ENCODE measurements at places on chromosomes 3 and 15.

DNA sequence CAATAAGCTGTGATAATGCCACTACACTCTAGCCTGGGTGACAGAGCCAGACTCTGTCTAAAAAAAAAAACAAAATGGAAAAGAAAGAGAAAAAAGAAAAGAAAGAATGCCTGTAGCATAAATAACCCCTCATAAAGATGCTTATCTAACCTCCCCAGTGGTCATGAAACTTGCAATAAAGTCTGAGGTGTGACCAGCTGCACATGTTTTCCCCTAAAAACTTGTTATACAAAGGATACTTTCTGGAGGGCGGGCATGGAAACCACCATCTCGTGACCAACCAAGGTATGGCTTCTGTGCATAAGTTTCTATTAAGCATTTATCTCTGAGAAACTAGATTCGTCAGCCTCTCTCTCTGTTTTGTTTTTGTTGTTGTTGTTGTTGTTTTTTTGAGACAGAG, 21.8 kb downstream of the CCDC32 start:
- DNase-seq, result no peak

DNA sequence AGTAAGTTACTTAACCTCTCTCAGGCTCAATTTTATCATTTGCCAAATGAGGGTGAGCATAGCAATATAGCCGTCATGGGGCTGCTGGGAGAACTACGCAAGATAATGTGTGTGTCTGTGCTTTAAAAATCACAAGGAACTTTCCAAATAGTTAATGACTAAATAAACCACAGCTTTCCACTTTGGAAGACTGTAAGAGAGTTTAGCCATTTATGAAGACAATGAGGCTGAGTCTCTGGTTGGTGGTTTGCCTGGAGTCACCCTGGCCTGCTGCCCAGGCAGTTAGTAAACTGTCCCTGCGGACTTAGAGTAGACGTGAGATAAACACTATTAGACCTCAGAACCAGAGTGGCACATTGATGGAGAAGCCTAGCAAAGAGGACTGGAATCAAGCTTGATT, 357.7 kb downstream of the CLSTN2 start:
- DNase-seq, result no peak

DNA sequence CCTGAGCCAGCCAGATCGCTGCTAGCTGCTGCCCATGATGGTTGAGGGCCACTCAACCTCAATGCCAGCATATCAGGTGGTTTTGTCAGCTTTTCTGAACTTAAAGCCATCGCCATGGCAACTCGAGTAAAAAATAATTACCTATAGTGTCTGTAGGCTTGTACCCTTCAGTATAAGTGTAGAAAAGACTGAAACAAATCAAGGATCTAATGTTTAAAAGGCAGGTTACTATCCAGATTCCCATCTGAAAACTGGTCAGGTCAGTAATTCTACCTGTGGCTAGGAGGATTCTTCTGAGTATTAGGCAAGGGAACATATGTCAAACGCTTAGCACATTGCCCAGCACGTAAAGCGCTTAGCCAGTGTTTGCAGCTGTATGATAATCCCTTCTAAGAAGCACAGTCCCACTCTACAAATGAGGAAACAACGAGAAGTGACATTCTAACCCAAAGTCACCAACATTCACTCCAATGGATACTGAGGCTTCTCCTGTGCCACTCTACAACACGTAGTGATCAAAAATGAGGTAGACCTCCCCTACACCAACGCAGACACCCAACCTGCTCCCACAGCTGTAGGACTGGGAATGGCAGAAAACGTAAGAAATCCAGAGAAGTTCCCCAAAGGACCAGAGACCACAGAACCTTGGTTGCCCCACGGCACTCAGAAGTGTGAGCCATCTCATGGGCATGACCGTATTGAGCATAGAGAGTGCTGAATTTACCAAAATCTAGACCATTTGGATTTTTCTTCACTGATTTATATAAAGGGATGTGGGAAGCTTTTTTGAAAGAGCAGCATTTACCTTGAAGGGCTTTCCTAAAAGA, 55.3 kb downstream of the SLTM start:
- DNase-seq, result no peak

DNA sequence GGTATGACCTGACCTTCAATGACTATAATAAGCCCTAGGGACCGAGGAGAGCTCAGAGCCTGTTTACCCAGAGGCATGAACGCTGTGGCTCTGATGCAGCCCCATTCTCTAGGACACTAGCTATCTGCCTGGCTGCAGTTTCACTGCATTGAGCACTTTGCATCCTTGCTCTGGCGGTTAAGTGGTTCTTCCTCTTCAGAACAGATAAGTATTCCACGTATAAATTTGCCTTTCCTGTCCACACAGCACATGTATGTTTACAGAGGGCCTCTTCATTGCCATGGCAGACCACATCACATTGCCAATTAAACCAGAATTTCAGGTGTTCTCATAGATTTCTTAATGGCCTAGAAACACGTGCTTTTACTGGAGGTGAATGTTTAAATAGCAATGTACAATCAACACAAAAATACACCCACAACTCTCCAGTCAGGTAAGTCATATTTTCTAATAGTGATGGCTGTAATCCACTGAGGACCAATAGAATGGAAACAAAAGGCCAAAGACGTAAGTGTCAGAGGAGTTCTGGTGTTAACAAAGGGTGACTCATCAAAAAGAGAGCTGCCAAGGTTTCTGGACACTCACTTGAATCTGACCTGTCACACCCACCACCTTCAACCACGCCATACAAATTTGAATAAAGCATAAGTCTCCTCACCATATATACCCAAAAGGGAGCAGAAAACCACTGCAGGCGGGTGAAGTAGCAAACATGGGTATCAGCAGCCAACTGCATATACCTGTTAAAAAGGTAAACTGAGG, 553.4 kb downstream of the OCA2 start:
- DNase-seq, result no peak

- no peak for DNase-seq
Observed at GRCh38 chr3:4644951-4645350, 151.8 kb downstream of the ITPR1 start.

DNA sequence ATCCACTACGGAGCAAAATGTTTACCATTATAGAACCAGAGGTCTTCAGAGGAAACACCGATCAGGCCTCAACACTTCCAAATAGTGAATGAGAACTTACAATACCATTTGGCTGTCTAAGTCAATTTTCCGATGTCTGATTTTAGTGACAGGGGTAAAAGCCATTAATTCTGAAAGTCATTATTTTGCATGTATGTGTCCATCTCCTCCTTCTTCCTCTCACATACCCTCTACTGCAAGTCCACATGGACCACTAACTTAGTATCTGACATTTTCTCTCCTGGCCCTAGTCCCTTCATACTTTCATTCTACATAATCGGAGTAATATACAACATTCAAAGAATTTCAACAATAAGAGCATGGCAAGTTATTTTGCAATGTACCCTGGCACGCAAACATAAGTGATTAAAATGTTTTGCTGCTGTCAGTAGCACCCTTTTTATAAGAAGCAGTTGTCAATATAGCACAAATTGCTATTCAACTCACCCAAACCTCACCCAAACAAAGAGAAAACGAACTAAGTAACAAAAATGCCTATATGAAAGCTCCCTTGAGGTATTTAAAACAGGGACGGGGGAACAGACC, 1.9 kb downstream of the TOP2B start:
- DNase-seq, result no peak

DNA sequence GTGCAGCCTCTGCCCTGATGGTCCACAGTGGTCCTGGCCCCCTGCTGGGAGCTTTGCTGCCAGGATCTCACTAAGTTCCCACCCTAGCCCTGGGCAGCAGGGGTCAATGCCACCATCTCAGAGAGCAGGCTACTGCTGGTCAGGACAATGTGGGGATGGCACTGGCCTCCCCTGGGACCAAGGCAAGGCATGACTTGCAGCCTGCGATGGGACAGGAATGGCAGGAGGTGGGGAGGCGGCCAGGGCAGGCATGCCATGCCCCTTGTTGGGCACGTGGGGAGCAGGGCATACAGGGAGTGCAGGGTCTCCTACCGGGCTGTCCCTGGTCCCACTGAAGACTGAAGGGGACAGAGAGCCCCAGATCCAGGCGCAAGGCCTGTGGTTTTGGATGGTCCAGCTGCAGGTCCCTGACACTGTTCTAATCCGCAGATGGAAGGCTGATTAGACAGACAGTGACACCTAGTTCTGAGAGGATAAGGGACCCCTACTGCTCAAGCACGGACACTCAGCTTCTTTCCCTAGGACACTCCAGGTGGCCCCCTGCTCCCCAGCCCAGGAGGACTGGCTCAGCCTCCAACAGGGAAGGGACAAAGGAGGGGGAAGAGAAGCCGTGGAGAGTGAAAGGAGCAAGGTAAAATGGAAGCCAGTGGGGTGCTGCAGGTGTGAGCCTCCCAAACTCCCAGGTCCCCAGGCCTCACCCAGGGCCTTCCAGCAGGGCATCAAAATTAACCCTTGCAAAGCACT, 69.2 kb upstream of the RPL32 start:
- DNase-seq, result no peak

DNA sequence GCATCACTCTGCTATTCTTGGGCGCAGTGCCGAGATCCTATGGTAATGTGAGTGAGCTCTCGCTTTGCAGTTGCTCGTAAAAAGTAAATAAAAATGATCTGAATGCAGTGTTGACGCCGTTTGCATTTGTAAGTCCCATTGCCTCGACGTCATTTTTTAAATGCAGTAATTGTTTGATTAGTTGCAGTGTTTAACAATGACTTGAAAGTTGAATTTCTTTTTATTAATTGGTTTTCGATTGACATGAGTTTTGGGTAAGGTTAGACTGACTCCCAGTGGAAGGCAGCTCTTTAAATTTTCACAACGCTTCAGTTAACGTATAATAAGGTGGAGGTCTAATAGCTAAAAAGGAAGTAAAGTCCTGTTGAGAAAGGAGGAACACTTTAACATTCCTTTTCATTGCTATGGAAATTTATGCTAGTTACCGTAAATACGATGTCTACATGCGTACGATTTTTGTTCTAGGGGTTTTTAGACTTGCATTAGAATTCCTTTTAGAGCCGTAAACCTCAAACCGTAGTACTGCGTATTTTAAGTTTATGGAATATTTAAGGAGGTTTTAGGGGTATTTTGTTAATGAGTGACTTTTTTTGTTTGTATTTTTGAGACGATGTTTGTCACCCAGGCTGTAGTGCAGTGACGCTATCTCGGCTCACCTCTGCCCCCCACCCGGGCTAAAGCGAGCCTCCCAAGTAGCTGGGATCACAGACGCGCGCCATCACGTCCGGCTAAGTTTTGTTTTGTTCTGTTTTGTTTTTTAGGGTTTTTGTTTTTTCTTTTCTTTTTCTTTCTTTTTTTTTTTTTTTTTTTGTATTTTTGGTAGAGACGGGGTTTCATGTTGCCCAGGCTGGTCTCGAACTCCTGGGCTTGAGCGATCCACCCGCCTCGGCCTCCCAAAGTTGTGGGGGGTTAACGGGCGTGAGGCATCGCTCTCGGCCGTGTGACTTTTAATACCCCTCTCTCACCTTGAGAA, 1.4 kb downstream of the MORF4L1 start:
- DNase-seq, result no peak

- DNase-seq, result no peak
Observed at GRCh38 chr3:5918626-5919025, 731.1 kb downstream of the EDEM1 start.

DNA sequence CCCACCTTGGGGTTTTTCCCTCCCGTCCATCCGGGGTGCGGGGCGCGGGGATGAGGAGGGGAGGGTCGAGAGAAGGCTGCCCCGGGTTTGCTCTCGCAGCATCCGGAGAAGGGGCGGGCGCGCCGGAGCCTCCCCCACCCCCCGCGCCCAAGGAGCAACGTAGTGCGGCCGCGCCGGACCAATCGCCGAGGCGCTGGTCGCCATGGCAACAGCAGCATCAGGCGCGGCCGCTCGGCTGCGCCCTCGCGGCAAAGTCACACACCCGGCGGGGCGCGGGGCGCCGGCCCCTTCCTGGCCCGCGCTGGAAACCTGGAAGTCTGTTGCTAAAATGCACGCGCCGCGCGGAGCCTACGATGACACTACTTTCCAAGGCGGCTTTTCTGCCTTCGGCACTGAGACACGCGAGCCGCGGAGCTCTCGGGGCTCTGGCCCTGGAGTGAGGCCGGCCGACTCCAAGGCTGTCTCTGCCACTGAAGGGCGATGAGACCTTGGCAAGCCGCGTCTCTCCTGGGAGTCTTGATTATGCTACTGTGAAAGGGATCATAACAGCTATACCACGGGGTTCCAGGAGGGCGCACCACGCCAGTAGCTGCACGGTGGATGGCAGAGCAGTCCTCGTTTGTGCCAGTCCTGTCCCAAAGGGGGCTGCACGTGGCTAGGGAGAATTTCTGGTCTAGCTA, at the start of gene IQSEC1:
TSS of gene IQSEC1 (minus strand) at position 104 of the 680 bp plus-strand sequence. CDS start 415 bp downstream, outside the sequence.
- DNase-seq, result peak; percentile 77

- no peak for DNase-seq
Observed at GRCh38 chr3:190261740-190262139, 60.5 kb downstream of the CLDN1 start.

- DNase-seq, result no peak
Observed at GRCh38 chr3:108511490-108511889, 1.1 kb upstream of the MYH15 start.

DNA sequence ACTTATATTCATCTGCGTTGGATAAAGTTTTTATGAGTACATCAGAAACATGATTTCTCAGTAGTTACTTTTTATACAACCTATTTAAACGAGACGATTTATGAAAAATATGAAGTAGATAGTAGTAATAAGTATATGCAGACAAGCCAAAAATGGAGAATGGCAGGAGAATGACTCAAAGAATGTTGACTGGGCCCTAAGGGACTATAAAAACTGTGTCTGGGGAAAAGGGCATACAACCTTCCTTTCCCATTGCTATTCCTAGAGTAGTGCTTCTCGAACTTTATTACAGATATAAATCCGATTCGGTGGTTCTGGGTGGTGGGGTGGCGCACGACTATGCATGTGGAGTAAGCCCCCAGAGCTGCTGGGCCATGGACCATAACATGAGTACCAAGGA, 558.5 kb downstream of the FOXP1 start:
- DNase-seq, result no peak

GRCh38 chr3:48934333-48934991, 15.8 kb downstream of the ARIH2 start:
- DNase-seq, result no peak

- no peak for DNase-seq
Observed at GRCh38 chr3:71511037-71511436, 72.5 kb downstream of the FOXP1 start.

DNA sequence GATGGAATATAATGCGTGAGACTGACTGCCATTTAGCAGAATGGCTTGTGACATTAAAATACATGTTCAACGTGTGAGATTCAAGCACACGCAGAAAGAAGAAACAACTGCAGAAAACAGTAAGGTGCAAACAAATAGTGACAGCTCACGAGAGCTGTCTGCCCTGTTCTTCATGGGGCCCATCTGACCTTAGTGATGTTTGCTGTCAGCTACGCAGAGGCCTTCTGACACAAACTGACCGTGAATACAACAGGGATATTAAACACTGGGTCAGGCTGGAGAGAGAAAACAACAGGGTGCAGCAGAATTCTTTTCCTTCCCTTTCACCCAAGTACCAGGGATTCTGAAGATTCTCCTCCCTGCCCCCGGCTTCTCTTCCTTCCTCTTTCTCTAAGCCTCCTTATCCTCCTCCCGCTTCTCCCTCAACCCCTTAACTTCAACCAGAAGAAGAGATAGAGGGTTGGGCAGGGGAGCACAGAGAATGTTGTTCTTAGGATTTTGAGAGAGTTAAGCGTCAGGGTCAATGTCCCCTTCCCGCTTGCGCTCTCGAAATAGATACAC, 2.1 kb downstream of the TNFAIP8L3 start:
- DNase-seq, result no peak

GRCh38 chr15:81301815-81302399, 22.0 kb downstream of the STARD5 start:
- DNase-seq, result no peak
